ENCODE measurements at places on chromosomes 16 and 17.

DNA sequence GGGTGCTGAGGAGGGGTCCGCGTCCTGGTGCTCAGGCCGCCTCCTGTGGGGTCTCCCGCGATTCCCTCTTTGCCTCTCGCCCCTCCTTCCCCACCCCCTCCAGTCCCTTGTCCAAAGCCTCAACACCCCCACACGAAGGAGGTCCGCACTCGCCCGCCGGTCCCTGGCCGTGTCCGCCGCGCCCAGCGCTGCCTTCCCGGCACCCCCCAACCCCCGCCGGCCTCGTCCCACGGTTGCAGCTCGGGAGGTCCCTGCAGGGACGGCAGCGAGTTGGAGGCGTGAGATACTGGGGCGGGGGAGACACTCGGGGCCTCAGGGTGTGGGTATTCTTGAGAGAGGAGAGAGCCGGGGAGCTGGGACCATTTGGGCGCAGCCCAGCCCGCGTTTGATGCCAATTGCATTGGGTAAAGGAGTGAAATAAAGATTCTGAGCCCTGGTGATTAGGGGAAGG, 468 bp downstream of the FLYWCH2 start:
- DNase-seq: no peak

DNA sequence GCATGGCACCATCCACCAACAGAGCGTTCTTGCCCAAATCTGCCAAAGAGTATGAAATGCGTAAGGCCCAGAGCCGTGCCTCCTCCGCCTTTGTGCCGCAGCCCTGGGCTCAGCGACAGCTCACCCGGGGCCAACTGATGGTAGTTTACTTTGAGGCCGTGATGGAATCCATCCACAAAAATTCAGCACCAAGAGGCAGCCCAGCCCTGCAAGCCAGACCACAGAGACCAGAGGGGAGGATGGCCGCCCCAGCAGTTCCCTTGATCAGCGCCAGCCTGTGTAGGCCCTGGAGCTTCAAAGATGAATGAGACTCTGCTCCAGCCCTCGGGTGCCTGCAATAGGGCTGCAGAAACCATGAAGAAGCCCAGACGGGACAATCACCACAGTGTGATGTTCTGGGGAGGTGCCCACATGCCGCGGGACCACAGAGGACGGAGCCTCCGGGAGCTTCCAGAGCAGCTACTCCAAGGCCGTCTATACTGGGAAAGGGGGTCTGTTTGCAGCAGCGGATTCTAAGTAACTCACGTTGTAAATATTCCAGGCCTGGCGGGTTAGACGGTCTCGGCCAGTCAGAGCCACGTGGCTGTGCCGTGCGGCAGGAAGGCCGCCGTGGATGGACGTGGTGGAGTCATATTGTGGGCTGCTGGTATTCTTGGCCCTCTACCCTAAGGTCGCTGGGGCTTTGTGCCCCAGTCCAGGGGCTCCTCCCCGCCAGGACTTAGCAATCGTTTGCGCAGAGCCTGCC, 80.3 kb downstream of the RBFOX3 start:
- DNase-seq: no peak

GRCh38 chr16:77744141-77744540, 21.8 kb downstream of the NUDT7 start:
- DNase-seq: no peak

DNA sequence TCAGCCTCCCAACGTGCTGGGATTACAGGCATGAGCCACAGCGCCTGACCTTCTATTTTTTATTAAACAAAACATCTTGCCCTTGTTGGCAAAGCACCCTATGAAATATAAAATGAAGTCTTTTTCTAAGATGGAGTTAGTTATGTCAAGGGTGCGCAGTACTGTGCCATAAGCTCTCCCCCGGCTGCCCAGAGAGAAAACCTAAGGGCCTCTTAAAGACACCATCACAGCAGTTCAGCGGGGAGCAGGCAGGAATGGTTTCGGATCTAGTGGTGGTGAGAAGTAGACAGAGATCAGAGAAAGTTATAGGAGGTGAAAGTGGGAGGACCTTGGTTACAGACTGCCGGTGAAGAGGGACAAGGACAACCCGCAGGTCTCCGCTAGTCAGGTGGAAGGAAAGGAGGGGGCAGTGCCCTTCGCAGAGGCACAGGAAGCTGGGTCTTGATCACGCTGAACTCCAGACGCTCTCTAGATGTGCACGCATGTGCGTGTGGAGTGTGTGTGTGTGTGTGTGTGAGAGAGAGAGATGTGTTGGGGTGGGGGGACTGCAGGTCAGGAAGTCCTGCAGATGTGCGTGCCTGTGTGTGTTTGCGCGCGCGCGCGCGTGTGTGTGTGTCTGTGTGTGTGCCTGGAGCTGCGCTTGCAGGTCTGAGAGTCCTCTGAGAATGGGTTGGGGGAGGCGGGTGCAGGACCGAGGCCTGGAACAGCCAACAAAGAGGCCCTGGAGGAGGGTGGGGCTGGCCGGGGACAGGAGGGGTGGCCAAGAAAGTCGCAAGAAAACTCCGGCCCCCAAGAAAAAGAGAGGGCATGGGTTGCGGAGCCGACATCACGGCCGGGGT, 748 bp upstream of the CMTM3 start:
- DNase-seq: no peak

- no peak for DNase-seq
Measured at GRCh38 chr17:65739034-65739433, 177.6 kb upstream of the AXIN2 start.
